ENCODE measurements at places on chromosomes 16 and 17. TPM values are rescaled to one million over a fixed set of nuclear protein-coding genes. Genes with fewer than 3 reads are reported as not detected.

- DNase-seq, result no peak
These were observed 102.7 kb upstream of the HLF start for GRCh38 chr17:55161935-55162555.

GRCh38 chr17:69961501-69962145 is 113.4 kb upstream of the KCNJ16 start:
- no peak for DNase-seq

- no peak for DNase-seq
These were observed 601.7 kb downstream of the MAF start for GRCh38 chr16:78998879-78999278.

GRCh38 chr16:66254751-66255150 is 111.7 kb upstream of the CDH5 start:
- no peak for DNase-seq

GRCh38 chr17:78172249-78173051 is 4.1 kb downstream of the SYNGR2 start:
- DNase-seq, result peak; percentile 79

DNA sequence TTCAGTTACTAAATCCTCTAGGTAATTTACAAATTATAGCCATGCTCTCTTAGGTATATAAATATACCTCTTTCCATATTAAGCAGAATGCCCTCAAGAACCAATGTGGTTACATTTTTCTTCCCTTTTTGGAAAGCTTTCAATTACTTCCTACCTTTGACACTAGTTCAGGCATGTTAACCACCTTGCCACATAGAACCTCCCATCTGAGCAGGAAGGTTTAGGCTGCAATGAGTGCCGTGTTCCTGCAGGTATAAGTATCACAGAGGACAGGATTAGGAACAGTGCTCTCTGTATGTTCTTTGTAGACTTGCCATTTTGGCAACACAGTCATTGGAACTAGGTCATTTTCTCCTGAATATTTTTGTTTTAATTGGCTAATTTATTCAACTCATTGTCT is 20.1 kb downstream of the KRT25 start:
- DNase-seq, result no peak

DNA sequence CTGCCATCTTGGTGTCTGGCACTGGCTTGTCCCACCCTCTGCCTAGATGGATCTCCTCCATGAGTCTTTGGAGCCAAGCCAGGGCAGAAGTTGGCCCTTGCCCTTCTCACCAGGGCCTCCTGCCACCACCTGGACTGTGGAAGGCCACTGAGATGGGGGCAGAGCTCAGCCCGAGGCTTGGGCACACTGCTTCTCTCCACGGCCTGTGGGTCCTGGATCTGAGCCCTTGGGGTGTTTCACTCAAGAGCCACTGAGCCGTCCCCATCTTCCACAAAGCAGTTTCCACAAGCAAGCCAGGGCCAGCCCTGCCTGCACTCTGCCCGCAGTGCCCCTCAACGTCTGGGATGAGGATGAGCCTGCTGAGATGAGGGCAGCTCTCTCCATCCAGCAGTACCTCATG is 16.7 kb upstream of the CD300A start:
- peak; percentile 32 for DNase-seq

DNA sequence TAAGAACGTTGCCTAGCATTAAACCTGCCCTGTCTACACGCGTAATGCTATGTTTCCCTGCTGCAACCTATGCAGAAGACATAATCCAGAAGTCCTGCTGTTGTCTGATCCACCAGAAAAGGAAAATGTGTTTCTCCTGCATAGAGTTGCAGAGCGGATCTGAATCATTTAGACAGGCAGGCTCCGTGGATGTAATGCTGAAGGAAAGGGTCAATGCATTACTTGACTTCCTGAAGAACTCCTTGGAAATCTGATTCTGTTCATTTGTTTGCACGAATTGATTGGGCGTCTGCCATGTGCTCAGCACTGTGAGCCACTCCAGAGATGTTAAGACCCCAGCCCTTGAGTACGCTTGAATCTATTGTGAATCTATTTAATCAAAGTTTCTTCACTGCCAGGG is 83.4 kb downstream of the FOXL1 start:
- no peak for DNase-seq

ITGA3 gene
- total RNA-seq, result 12.6 TPM

DNA sequence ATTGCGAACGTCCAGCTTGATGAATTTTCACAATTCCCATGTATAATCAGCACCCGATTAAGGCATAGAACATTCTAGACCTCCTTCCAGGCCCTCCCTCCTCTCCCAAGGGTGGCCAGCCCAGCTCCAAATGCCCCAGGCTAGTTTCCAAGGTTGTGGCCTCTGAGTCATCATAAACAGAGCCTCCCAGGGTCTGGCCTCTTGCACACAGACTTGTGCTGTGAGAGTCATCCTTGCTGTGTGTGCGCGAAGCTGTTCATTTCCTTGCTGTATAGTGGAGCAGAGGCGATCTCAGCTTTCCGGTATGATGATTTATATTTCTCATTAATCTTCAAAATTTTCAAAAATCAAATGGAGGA is 20.5 kb upstream of the JPH3 start:
- DNase-seq, result peak; percentile 80

KRTAP1-5 gene
- not detected for total RNA-seq

SPSB3 gene
- total RNA-seq, result 37.5 TPM

GRCh38 chr17:2042933-2043332 is 1.1 kb downstream of the OVCA2 start:
- no peak for DNase-seq

TBC1D3B gene
- total RNA-seq, result 2.2 TPM

LRRC37A gene
- total RNA-seq, result 1.3 TPM

DNA sequence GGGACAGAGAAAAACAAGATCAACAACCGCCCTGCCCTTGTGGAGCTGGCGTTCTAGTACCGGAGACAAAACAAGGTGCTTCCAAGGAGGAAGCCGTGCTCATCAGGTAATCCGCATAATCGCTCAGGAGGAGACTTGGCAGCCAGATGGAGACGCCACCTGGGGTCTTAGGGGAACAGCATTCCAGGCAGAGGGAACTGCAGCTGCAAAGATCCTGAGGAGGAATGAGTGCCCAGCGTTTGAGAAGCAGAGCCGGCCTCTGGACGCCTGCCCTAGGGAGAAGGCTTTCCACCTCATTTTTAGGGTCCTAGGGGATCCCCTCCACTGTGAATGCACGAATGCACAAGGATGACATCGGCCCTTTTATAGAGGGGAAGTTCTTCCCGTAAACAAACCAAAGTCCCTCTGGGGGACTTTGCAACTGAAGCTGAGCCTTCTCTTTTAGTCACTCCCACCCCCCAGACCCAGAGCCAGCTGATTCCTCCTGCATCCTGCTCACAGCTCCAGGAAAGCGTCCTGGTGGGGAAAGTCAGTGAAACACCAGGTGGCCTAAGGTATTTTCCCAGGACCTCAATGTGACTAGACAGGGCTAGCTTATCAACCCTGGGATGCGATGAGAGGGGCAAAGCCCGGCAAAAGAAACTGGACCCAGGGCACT is 13.2 kb upstream of the MPRIP start:
- DNase-seq, result no peak

GRCh38 chr16:14310519-14310991 is 239.4 kb downstream of the MRTFB start:
- DNase-seq, result no peak

- DNase-seq, result no peak
These were observed 158.3 kb upstream of the NOL11 start for GRCh38 chr17:67559381-67559966.

DNA sequence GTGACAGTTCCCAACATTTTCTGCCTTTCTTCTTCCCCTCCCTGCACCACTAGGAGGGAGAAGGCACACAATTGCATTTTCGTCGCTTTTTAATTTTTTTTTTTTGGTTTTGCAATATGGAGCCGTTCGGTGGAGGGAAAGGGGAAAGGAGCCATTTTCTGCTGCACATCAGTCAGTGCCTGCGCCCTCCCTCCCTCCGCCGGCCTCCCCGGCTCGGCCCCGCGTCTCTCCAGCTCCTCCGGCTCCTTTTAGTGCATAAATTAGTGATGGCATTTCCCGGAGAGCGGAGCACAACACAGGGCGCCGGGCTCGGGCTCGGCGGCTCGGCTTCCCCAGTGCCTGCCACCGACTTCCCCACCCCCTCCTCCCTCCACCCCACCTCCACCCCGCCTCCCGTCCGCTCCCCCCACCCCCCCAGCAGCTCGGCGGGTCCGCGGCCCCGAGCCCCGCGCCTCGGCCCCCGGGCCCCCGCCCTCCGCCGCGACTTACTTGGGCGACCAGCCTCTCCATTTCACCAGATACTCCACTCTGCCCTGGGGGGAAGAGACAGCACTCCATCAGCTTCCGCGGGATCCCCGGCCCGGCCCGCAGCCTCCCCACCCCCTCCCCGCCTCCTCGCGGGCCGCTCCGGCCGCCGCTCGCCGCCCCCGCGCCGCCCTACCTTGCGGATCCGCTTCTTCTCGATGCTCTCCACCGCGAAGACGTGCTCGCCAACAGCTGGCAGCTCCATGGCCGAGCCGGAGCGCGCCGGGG is 542 bp downstream of the CBX4 start:
- DNase-seq, result peak; percentile 67

- DNase-seq, result no peak
These were observed 71.7 kb downstream of the SNX11 start for GRCh38 chr17:48179071-48179945.

GRCh38 chr17:47239967-47240651 is 13.5 kb upstream of the ITGB3 start:
- peak; percentile 77 for DNase-seq

DNA sequence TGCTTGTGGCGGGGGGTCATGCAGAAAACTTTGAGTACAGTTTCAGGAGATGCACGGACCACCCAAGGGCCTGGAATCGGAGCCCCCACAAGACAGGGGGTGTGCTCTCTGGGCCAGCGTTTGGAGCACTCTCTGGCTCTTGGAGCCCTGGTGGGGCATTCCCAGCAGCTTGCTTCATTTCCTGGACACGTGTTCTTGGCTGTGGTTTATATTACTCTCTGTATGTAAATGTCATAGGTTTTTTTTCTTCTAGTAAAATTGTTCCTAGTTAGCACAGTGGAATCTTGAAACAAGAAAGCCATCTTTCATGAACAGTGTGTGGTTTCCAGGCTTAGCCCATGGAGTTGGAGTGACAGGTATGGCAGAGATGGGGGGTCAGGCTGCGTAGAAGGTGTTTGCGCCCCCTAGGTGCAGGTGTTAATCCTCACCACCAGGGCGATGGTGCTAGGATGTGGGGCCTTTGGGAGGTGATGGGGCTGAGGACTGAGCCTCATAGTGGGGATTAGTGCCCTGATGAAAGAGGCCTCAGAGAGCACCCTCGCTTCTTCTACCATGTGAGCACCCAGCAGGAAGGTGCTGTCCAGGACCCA is 79.8 kb downstream of the JPH3 start:
- no peak for DNase-seq

- no peak for DNase-seq
These were observed 144.1 kb downstream of the RAB11FIP4 start for GRCh38 chr17:31535581-31535981.

RNF222 gene
- not detected for total RNA-seq

GRCh38 chr16:23024044-23024443 is 125.2 kb downstream of the USP31 start:
- no peak for DNase-seq

DNA sequence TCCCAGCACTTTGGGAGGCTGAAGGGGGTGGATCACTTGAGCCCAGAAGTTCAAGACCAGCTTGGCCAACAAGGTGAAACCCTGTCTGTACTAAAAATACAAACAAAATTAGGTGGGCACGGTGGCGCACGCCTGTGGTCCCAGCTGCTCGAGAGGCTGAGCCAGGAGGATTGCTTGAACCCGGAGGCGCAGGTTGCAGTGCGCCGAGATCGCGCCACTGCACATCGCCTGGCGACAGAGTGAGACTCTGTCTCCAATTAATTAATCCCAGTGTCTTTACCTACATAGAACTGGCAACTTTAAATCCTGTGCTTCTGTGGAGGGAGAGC is 1.5 kb upstream of the ELOB start:
- DNase-seq, result no peak

DNA sequence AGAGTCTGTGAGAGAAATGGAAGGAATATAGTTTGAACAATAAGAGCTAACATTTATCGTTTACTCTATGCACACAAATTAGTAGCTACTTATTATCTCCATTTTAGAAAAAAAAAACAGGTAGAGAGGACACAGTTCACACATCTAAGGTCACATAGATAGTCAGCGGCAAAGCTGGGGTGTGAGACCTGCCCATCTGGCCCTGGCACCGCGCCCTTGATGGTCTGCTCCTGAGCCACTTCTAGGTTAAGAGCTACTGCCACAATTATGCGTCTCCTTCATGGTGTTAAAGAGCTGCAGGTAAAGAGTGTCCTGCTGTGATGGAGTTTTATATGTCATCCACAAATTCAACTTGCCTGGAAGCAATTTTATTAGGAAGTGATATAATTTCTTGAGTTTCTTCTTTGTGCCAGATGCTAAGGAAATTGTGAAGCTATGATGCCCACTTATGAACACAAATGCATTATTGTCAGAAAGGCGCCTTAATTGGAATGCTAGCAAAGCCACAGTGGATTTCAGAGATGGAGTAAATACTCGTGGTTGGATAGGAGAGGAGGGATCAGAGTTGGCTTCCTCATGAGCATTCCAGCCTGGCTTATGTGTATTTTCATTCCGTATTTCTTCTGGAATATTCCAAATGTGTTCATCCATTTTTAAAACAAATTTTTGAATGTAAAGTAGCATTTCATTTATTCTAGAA is 21.3 kb upstream of the MFSD6L start:
- no peak for DNase-seq

DNA sequence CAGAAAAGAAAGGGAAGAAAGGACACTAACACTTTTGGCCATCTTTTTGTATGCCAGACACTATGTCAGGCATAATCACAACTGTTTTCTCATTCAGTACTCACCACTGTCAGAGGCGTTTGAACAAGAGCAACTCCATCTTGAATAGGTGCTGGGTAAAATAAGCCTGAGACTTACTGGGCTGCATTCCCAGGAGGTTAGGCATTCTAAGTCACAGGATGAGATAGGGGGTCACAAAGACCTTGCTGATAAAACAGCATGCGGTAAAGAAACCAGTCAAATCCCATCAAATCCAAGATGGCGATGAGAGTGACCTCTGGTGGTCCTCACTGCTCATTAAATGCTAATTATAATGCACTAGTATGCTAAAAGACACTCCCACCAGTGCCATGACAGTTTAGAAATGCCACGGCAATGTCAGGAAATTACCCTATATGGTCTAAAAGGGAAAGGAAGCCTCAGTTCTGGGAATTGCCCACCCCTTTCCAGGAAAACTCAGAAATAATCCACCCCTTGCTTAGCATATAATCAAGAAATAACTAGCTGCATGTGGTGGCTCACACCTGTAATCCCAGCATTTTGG is 14.9 kb upstream of the LYRM9 start:
- no peak for DNase-seq

- DNase-seq, result no peak
These were observed 3.1 kb upstream of the MRPS34 start for GRCh38 chr16:1775846-1776671.

GRCh38 chr17:66665194-66665593 is 169.7 kb upstream of the CACNG5 start:
- DNase-seq, result no peak

PSMB3 gene
- 154 TPM for total RNA-seq

DNA sequence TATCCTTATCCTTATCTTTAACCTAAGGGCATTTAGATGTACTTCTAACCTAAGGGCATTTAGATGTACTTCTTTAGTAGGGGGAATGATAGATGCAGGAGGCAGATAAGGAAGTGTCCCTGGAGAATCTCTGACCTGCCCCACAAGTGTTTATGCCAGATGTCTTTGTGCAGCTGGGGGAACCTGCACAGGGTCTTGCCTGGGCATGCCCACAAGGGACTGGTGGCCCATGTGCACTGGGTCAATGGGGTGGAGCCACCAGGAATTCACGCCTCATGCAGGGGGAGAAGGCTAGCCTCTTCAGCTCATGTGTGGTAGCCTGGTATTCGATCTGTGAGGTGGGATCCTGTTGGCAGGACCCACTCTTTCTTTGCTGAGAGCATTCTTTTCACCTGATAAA is 38.0 kb downstream of the CA10 start:
- DNase-seq, result no peak

- DNase-seq, result no peak
These were observed 658.8 kb upstream of the GOT2 start for GRCh38 chr16:59392911-59393310.

Data from Right ventricle myocardium superior (tissue), 1 donor.